ENCODE measurements at places on chromosomes 12 and 14.

GRCh38 chr14:101331661-101332169 is 229.6 kb upstream of the DIO3 start:
- DNase-seq, result no peak

- no peak for DNase-seq
Measured at GRCh38 chr14:47539031-47539461, 136.4 kb downstream of the MDGA2 start.

- no peak for DNase-seq
Measured at GRCh38 chr12:104163631-104164030, 25.6 kb upstream of the NFYB start.

DNA sequence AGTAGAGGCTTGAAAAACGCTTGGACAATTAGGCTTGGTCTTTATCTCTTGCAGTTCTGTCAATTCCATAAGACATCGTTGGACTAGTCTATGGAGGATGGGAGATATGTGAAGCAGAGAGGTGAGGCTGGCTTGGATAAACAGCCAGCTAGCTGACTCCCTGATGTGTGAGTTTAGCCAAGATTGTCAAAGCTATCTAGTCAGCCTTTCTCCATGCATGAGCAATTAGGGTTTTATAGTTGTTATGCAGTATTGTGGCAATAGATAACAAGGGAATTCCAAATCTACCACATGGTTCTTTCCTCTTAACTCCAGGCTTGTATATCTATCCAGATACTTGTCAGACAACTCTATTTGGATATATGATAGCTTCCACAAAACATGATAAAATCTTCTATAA is 153.6 kb upstream of the NRXN3 start:
- no peak for DNase-seq

Measured in GM10248 (cell line).